ENCODE measurements at places on chromosomes 6 and 20.

GRCh38 chr20:1072258-1072657 lies 46.1 kb upstream of the PSMF1 start:
- DNase-seq = no peak

DNA sequence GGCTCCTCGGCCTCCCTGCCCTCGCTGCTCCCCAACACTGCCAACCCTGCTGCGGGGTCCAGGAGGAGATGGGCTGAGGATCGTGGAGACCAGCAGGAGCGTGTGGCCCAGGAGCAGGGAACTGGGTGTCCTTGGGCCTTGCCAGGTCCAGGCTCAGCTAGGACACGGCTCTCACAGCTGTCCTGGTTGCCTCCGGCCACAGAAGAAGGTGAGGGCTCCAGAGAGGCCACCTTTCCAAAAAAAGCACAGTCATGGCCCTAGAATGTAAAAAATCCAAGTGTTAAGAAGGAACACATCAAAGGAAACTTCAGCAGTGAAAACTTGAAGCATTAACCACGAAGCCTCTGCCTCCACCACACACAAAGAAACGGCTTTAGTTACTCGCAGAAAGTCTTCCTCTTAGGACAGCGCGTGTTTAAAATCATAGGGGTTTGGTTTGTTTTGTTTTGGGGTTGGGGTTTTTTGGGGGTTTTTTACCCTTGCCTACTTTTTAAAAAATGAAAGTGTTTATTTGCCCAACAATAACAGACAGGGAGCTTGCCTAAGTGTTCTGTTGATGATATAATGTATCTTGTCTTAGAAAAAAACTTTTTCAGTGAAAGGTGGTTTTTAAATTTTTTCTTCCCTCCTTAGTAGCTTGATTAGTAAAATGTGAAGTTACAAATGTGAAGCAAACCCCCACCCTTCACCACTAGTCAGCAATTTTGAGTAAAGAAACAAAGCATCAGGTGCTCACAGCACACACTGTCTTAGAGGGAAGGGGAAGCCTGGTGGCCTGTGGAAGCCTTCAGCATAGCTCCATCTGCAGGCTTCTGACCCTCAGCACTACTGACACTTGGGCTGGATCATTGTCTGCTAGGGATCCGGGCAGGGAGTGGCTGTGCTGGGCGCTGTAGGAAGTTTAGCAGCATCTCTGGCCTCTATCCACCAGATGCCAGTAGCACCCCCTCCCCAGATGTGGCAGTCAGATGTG lies 60.0 kb downstream of the PTPN1 start:
- no peak for DNase-seq

GRCh38 chr6:65231616-65232015 lies 475.4 kb downstream of the EYS start:
- no peak for DNase-seq

DNA sequence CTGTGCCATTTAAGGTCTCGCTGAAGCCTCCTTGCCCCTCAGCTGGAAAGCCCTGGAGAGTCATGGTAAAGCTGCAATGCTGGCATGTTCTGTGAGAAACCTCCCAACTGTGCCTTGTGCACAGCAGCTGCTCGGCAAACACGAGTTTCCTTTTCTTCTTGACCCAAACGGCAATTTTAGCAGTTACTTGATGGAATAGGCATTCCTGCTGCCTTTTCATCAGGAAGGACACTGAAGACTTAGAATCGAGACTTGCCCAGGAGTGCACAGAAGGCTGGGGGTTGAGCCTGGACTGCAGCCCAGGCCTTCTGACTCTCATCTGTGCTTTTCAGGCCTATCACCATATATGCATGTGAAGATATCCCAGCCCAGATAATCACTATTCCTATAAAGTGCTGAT lies 28.7 kb upstream of the CLDN20 start:
- no peak for DNase-seq

GRCh38 chr6:170209354-170210025 lies 81.4 kb downstream of the DLL1 start:
- no peak for DNase-seq

- no peak for DNase-seq
These were observed 700.2 kb downstream of the EYS start for GRCh38 chr6:65006788-65007187.

DNA sequence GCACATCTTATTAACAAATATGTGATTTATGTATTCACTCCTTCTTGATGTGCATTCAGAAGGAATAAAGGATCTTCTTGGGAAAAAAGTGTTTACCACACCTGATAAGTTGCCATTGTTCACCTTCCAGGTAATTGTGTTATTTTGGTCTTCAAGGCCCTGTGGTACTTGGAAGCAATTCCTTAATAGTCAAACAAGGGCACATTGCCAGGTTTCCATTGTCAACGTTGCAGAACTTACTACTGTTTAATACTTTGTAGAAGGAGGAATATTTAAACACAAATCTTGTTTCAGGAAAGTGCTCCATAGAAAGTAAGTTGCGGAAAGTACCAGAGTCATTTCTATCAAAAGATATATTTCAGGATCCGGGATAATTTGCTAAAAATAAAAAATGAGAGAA lies 129.5 kb upstream of the SGK1 start:
- DNase-seq = no peak

GRCh38 chr6:132194529-132194928 lies 206.7 kb downstream of the MOXD1 start:
- no peak for DNase-seq

DNA sequence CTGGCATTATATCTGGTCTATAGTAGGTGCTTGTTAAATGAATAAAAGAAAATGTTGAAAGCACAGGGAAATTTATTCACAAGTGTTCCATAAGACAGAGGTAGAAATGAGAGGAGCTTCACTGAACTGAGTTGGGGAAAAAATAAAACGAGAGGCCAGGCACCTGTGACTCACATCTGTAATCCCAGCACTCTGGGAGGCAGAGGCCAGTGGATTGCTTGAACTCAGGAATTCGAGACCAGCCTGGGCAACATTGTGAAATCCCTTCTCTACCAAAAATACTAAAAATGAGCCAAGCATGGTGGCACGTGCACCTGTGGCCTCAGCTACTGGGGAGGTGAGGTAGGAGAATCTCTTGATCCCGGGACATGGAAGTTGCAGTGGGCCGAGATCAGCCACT lies 28.1 kb upstream of the IBTK start:
- DNase-seq = no peak

GRCh38 chr6:122749451-122750050 lies 30.0 kb upstream of the FABP7 start:
- no peak for DNase-seq

GRCh38 chr6:2476376-2476775 lies 231.0 kb upstream of the GMDS start:
- no peak for DNase-seq

GRCh38 chr20:16615199-16615598 lies 42.0 kb upstream of the KIF16B start:
- DNase-seq = no peak

GRCh38 chr20:46044896-46045295 lies 15.9 kb downstream of the SLC12A5 start:
- no peak for DNase-seq

- DNase-seq = no peak
These were observed 115.6 kb downstream of the TMEM170B start for GRCh38 chr6:11653028-11653583.

- DNase-seq = no peak
These were observed 19.0 kb upstream of the ASIP start for GRCh38 chr20:34222208-34222607.

- no peak for DNase-seq
These were observed 25.2 kb downstream of the TAF4 start for GRCh38 chr20:62040381-62040922.

DNA sequence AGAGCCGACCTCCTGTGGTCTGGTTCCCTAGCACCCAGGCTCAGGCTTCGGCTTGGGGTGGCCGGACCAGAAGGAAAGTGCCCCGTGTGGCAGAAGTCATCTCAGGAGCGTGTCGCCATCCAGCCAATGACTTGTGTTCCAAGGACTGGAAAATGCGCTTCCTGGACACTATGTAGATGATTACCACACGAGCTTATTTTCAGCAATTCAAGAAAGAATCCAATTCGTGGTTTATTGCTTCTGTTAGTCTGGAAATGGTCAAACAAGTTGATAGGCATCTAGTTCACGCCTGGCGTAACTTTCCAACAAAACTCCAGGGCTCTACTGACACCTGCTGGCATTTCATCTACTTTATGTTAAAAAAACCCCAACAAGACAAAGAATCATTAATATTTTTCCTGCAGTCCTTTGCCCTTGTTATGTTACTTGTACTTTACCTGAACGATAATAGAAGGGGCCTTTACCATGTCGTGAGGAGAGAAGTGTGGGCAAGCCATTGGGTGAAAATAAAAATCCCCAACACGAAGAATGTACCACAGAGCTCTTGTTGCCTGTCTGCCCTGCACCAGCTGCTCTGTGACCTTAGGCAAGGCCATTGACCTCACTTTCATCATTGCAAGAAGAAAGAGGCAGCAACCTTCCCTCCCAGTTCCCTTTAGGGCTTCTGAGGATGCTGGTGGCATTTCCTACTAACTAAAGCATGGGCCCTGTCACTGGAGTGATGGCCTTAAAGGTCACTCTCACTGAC lies 154.7 kb upstream of the LAMP5 start:
- DNase-seq = no peak

DNA sequence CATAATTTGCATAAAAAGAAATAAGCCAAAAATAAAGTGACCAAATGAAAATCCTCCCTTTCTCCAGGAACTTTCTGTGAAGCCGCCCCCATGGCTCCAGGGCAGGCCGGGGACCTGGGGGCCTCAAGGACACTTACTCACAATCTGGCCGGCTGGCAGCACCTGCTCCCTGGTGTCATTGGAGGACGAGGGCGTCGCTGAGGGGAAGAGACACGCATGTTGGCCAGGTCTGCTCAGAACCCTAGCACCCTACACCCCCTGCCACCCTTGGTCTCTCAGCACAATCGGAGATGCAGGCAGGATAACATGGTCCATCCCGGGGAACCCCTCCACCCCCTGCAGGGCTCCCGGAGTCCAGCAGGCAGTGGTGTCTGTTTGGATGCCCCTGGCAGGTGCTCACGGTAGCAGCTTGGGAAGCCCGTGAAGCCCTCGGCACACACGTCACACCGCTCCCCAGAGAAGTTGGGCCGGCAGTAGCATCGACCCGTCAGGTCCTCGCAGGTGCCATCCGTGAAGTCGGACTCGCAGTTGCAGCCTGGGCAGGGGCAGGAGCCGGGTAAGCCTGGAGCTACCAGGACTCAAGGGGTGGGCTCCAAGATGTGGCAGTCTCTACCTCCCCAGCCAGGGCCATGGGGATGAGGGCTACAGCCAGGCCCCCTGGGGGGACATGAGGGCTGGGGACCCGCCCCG lies 21.3 kb downstream of the LAMA5 start:
- no peak for DNase-seq

- no peak for DNase-seq
These were observed 691.8 kb downstream of the QKI start for GRCh38 chr6:164106345-164106769.

GRCh38 chr20:33875055-33875454 lies 63.9 kb downstream of the CHMP4B start:
- DNase-seq = no peak

GRCh38 chr6:21496196-21496595 lies 97.4 kb upstream of the SOX4 start:
- DNase-seq = no peak

DNA sequence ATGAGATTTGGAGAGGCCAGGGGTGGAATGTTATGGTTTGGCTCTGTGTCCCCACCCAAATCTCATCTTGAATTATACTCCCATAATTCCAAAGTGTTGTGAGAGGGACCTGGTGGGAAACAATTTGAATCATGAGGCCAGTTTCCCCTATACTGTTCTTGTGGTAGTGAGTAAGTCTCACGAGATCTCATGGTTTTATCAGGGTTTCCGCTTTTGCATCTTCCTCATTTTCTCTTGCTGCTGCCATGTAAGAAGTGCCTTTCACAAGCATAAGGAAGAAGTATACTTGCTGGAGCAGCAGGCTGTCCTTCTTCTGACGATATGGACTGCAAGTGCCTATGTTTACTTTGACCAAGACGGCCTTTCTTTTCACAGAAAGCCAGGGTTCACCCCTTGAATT lies 270.5 kb downstream of the ESR1 start:
- DNase-seq = no peak

- no peak for DNase-seq
These were observed 116.9 kb upstream of the SCGN start for GRCh38 chr6:25534942-25535631.

DNA sequence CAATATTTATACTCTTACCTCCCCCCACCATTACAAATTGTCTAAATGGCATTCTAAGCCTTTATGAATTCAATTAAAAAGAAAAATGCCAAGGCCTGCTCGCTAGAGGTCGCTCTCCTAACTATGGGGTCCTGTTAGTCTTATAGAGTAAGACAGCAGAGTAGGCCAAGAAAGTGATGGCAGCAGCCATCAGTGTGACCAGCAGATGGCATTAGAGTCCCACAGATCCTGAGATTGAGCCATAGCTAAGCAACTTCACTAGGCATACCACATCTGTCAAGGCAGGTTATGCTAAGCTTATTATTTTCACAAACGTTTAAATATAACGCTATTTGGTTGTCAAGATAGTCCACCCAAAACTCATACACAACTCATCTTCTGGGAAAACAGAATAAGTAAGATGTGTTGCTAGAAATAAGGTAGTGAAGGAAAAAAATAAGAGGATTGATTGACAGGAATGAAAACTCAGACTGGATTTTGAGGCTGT lies 57.6 kb upstream of the SCAF8 start:
- peak; percentile 79 for DNase-seq

DNA sequence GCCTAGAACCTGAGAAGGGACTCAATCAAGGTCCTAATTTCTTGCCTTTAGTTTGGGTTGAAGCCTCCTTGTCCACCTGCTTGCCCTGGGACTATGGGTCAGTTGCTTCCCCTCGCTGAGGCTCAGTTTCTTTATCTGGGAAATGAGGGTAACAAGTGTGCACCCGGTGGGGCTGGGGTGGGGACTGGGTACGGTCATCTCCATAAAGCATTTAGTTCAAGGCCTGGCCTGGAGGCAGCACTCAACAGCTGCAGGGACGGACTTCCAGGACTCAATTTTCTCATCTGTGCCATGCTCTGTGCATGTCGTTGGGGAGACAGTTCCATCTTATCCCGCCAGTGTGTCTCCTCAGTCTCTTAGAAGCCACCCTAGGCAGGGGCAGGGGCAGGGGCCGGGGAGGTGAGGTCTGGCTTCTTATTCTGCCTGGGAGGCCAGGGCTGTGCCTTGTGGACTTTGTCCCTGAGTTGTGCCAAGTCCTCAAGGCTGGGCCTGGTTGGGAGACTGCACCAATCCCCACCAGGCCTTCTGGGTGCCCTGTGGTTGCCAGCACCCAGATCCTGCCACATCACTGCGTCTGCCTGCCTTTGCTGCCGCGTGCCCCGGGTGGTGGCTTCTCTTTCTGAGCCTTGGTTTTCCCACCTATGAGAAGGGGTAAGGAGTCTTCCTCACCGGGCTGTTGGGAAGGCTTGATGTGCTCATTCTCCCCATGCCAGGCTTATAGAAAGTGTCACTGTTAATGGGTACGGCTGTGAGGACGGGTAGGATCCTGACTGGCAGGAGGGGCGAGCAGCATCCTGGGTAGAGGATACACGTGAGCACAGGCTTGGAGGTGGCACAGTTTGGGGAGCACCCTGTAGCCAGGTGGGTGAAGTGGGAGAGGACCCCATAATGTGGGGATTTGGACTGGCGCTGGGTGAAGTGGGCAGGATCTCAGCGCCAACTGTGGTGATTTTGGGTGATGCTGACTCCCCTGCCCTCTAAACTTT lies 8.6 kb downstream of the SRC start:
- DNase-seq = no peak

GRCh38 chr6:29705389-29706231 lies 17.6 kb upstream of the HLA-F start:
- DNase-seq = no peak

- peak; percentile 89 for DNase-seq
These were observed at the start of gene MAP1LC3A for GRCh38 chr20:34558320-34559218. Gene MAP1LC3A (plus strand): TSS chr20:34558718. CDS start chr20:34558869, 151 bp downstream.

- DNase-seq = no peak
These were observed 321.8 kb upstream of the HSF2 start for GRCh38 chr6:122077603-122078002.

Data from caudate nucleus (tissue), 63 donors.